ENCODE measurements at places on chromosomes 3 and 15.

DNA sequence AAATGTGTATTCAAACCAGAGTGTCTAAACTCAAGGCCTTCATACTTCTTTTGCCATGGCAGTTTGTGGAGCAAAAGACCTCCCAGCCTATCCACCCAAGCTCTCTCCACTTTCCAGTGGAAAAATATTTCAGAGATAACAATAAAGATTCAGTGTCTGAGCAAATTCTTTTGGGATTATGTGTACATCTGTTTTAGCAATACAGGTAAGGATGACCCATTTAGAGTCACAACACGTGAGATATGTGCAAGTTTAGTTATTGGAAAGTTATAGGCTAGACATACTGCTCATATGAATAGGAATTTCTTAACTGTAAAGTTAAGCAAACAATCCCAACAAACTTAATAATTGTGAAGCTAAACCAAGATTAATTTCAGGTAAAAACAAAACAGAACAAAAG, 174.5 kb upstream of the LRIG1 start:
- no peak for DNase-seq

DNA sequence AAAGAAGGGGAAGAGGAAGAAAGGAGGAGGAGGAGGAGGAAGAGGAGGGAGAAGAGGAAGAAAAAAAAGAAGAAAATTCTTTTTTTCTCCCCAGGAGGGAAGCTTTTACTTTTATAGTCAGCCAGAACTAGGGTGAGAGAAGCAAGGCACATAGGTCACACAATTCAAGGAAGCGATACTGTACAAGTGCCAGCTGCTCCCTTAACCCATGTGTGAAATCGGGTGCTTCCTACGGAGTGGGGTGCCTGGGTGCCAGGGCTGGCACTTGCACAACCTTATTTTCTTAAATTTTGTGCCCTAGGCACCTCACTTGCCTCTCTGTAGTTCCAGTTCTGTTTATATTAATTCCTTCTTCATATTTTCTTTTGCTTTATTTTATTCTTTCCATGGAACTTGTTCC, 150.4 kb downstream of the LIPC start:
- no peak for DNase-seq

GRCh38 chr3:70775257-70775656, 462.8 kb upstream of the MDFIC2 start:
- DNase-seq = no peak

- no peak for DNase-seq
These were observed 419.5 kb upstream of the PROK2 start for GRCh38 chr3:72204452-72204851.
